ENCODE measurements at places on chromosomes 6 and 20. TPM values are rescaled to one million over a fixed set of nuclear protein-coding genes. Genes with fewer than 3 reads are reported as not detected.

Gene TCP11
- polyA plus RNA-seq, result not detected

Gene VIP
- polyA plus RNA-seq, result not detected

Gene UST
- 1.3 TPM for polyA plus RNA-seq

Gene PAK5
- polyA plus RNA-seq, result not detected

Gene RAB23
- polyA plus RNA-seq, result 8.6 TPM

Gene SLC26A8
- polyA plus RNA-seq, result not detected

Gene LY6G6F
- polyA plus RNA-seq, result not detected

Gene TCF15
- not detected for polyA plus RNA-seq

Gene DDO
- polyA plus RNA-seq, result 0.08 TPM

Gene VWA7
- 1.1 TPM for polyA plus RNA-seq

Gene FOXS1
- polyA plus RNA-seq, result 3.4 TPM

Gene UBD
- 1.2 TPM for polyA plus RNA-seq

Gene MEP1A
- polyA plus RNA-seq, result not detected

Gene BPIFB4
- not detected for polyA plus RNA-seq

Measured in A549 (cell line).